ENCODE measurements at places on chromosomes 4 and X.

GRCh38 chrX:100931925-100932285 lies 3.2 kb upstream of the XKRX start:
- DNase-seq, result no peak

- no peak for DNase-seq
Measured at GRCh38 chr4:27316176-27316575, 455.5 kb downstream of the STIM2 start.

DNA sequence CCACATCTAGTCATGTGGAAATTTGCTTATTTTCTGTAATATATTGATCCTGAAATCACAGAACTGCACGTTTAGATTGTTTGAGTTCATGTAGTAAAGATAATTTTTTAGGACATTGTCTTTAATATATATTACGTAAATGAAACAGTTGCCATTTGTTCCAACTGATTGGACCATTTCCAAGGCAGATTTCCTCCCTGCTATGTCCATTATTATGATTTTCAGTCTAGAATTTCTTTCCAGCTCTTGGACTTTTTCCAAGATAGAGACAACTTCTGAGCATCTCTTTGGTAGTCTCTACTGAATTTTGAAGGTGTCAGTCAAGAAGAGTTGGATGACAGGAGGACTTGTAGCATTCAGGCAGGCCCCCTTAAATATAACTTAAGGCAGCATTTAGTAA lies 94.6 kb downstream of the STIM2 start:
- no peak for DNase-seq

DNA sequence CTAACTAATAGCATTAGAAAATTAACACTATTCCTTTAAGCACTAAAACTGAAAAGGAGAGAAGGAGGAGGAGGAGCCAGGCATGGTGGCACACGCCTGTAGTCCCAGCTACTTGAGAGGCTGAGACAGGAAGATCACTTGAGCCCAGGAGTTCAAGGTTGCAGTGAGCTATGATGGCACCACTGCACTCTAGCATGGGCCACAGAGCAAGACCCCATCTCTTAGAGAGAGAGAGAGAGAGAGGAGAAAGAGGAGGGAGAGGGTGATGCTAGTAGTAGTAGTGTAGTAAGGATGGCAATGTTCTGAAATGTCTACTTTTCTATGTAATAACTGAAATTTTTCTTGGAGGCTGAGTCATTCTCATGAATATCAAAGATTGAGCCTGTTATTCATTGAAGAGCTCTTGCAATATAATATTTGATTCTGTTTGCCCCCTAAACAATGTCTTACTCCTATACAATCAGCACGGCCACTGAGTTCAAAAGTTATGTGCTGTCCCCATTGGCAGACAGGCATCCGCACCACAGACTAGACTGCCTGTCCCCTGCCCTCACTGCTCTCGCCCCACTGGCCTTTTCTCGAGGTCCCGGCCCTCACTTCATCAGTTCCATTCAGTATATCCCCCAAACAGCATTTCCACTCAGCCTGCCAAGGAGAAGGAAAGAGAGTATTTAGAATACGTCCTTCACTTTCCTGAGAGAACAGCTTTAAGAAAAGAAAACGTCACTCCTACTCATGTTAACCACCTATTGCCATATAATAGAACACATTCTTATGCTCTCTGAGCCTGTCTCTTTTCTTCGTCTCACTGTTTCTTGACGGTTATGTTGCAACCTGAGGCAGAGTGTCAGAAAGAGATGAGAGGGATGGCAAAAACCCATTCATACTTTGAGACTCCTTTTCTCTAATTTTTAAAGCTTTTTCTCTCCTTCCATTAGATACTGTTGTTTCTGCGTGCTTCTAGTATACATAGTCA lies 238.1 kb downstream of the PALLD start:
- no peak for DNase-seq

DNA sequence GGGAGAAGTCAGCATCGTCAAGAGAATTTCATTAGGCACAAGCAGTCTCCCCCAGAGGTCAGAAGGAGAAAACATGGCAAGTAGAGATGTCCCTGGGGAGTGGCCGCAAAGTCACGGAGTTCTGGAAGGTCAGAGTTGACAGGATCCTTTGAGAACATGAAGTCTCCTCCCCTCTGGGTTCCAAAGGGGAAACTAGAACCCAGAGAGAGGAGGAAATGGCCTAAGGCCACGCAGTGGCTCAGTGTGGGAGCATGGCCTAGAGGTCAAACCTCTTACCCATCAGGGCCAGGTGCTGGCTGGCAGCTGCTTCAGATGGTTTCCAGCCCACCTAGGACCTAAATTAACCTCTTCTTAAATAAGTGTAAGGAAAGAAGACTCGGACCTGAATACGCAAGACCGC lies 884 bp downstream of the IDH3G start:
- DNase-seq, result no peak

DNA sequence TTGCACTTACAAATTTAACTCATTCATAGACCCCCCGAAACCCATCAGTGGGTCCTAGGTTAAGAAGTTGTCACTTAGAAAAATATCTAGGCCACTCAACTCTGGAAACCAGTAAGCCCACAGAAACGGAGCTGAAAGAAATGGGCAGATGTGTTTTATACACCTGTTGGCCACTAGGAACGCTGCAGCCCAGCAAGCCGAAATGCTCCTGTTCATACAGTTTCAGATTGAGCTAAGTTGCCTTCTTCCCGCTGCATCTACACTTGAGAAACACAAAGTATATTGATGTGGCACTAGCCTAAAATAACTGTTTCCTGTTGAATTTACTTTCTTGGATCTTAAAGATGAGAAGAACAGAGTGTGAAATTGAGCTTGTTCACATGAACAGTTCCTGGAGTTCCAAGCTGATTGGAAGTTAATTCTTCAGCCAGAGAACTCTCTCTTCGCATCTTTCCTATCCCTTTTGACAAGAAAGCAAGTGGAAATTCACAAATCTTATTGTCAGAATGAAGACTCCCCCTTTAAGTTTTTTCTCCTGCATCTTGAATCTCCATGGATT lies 174.1 kb downstream of the RBMX2 start:
- no peak for DNase-seq

DNA sequence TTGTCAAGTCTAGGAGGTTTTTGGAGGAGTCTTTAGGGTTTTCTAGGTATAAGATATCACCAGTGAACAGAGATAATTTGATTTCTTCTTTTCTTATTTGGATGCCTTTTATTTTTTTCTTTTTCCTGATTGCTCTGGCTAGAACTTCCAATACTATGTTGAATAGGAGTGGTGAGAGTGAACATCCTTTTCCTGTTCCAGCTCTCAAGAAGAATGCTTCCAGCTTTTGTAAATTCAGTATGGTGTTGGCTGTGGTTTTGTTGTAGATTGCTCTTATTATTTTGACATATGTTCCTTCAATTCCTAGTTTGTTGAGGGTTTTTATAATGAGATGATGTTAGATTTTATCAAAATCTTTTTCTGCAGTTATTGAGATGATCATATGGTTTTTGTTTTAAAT lies 165.6 kb upstream of the WDFY3 start:
- DNase-seq, result no peak

DNA sequence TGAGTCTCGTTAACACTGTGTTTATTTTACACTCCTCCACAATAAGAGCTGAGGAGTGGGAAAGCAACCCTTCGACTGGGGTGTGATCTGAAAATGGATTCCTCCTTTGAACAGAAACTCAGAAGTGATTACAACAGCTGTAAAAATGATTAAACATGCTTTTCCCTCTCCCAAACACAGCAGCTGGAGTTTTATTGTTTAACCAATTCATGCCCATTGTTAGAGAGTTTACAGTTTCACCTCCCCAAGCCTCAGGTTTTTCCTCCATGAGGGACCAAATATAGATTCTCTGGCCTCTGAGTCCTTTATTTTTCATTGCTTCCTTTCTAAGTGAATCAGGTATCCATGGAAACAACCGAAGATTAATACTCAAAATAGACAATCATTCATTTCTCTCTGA lies 263.0 kb upstream of the TAPT1 start:
- no peak for DNase-seq

DNA sequence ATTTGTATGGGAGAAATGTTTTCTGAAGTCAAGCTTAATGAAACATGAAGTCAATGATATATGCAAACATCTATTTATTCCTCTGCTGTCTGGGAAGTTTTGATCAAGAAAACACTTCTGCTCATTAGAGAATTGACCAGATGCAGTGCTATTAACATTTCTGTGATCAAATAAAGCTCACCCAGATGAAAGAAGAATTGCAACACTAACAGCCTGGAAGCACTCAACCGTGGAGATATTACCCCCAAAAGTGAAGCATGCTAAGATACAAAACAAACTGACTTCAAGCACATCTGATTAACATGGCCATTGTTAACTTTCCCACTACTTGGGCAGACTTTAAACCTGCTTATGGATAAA lies 73.7 kb upstream of the GUCY1A1 start:
- no peak for DNase-seq

- DNase-seq, result no peak
Measured at GRCh38 chr4:172657081-172657480, 511.5 kb upstream of the GALNT7 start.

GRCh38 chrX:51420610-51421009 lies 75.8 kb downstream of the NUDT11 start:
- no peak for DNase-seq

GRCh38 chr4:8343262-8343966 lies 73.9 kb downstream of the HTRA3 start:
- no peak for DNase-seq

DNA sequence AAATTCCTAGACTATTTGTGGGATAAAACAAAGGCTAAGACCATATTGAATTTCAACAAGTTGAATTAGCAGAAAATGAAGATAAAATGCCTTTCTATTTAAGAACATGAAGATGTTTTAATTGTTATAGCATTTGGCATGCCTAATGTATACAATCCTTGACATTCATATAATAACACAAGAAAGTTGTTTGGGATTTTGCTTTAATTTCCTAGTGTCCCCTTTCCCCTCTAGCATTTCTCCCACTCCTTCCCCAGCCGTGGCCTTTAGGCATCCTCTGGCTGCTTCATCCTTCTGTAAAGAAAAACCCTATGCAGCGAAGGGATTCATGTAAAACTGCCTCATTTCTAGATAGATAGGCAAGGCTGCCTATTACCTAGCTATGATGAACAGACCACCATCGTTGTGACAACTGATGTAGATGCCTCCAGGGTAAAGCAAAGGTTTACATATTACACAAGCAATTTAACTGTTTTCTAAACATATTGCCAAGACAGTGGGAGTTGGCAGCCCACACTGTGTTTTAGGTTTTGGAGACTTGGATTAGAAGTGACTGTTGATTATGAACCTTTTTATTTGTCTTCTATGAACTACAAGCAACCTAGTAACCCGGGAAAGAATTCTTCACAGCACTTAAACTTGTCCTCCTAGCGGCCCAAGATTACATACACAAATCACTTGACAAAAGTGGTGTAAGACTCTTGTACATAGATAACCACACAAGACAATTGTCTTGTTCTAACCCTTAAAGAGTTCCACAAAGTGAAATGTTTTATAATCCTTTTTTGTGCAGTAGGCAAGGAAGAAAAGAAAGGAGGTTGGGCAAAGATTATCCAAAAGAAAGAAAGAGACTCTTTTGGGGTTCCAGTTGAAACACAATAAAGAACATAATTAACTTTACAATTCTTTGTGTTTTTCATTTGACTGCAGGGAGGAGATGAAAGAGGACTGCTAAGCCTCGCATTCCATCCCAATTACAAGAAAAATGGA lies 59.9 kb downstream of the HHIP start:
- DNase-seq, result no peak

DNA sequence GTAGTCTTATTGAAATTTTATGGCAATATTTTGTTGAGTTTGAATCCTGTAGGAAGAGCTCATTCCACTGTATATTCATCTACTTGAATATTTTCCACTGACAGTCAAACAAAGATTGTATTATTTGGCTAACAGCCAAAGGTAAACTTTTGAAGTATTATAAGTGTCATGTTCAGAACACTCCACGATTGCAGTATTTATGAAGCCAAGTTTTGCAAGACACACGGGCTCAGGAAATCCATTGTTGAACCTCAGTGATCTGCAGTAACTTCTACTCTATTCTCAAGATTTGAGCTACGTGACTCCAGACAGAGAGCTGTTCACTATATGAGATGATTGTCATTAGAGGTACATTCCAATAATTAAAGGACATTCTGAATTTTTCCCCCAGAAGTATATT lies 302.7 kb upstream of the ADGRL3 start:
- no peak for DNase-seq

GRCh38 chr4:88277711-88278225 lies 6.6 kb downstream of the PPM1K start:
- no peak for DNase-seq

DNA sequence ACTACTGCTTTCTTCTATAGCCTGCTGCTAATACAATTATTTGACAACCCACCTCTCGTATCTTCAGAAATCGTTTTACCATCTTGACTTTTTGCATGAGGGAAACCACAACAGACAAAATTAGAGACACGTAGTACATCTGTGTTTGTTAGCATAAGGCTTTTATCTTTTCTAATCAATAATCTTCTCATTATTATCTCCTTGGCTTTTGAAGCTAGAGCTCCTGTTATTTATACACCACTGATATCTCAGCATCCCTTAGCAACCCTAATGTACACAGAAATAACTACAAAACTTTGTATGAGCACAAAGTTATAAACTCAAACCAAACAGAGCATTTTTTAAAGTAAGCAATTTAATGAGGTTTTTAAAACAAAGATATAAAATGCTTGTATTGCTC lies 39.7 kb downstream of the CORIN start:
- DNase-seq, result no peak

GRCh38 chrX:139720136-139720535 lies 12.2 kb upstream of the MCF2 start:
- DNase-seq, result no peak

DNA sequence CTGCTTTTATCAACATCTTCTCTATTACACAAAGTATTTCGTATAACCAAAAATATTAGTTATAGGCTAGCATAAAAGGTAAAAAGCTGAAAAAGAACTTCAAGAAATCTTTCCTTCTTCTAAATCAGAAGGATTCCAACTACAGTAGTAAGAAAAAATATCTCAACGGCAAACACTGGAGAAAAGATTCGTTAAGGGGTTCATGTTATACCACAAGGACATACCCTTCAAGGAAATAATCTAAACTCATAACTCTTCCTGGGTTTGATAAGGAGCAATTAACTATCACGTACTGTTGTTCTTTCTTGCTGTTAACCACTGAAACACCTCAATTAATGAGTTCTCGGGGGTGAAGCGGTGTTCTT lies 1.5 kb downstream of the SMIM14 start:
- DNase-seq, result no peak

DNA sequence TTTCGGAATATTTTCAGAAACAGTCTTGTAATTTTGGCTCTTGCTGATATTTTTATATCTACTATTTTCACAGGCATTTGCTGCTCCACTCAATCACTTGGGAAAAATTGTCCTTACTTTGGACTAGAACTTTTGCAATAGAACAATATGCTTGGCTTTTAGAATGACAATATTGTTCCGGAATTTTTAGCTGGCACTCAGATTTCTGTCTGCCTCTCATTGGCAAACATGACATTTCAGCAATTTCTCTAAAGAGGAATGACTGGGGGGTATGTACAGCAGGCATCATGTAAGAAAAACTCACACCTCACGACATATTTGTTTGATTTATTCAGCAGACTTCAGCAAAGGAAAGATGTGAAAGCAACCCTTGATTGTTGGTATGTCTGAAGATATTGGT lies 243.6 kb upstream of the GPRIN3 start:
- no peak for DNase-seq

- DNase-seq, result no peak
Measured at GRCh38 chr4:155780775-155781174, 22.0 kb downstream of the GUCY1B1 start.
